Neural crest cell (in vitro differentiated cells): ENCODE measurements at places on chromosomes 5 and 9.

GRCh38 chr9:100170556-100170955, 71.5 kb downstream of the INVS start:
- no peak for DNase-seq

DNA sequence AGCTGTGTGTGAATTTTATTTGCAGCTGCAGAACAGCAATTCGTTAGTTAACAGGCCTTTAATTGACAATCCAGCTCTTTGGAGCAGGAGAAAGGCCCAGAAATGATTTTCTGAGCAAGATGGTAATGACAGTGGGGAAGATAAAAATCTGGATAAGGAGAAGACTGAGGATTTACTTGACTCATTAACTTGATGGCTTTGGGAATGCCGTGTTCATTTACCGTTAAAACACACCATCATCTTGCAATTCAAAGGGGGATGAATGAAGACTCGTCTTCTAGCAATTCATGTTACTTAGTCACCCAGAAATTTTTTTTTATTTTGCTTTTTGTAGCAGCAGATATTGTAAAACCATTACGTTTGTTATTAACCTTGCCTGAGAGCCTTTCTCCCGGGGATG, 52.0 kb downstream of the PTTG1 start:
- no peak for DNase-seq

GRCh38 chr5:149765932-149766331, 35.8 kb downstream of the PPARGC1B start:
- DNase-seq: no peak

GRCh38 chr5:174731214-174732035, 7.0 kb downstream of the MSX2 start:
- no peak for DNase-seq

DNA sequence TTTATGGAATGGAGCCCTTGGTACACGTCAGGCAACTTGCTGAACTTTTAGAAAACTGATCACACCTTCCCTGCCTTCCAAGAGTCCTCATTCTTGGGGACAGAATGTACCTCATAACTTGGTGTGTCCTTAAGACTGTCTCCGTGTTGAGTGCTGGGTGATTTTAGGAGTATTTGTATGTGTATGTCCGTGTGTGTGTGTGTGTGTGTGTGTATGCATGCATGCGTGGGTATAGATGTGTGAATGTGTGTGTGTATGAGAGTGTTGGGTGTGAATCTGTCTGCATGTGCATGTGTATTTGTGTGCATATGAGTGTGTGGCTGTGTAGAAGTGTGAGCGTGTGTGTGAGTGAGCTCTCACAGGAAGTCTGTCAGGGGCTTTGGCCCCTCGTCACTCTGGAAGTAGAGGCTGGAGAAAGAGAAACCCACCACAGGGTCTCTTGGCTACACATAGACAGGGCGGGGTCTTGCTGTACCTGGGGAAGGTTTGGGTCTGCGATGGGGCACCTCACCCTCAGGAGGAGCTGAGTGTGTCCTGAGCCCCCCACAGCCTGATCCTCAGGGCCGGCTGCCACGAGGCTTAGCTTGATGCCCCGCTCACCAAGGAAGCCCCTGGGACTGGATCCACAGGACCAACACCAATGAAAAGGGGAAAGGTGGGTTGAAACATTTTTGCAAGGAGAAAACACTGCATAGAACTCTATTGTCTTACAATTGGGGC, 33.1 kb upstream of the ANKRD33B start:
- no peak for DNase-seq

DNA sequence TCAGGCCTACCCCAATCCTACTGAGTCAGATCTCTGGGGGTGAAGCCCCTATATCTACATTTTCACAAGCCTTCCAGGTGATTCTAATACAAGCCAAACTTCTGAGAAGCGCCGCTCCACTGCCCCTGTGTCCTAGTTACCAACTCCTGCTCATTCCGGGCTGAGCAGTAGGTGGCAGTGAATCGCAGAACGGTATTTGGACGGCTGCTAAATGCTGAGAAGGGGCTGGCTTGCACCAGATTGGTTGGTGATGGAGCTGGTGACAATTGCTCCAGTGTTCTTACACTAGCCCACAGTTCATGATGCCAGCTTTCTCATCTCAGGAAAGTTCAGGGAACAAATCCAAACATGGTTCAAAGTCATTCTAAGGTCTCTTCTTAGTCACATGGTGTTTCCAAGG, 31.1 kb upstream of the FGF1 start:
- peak; percentile 56 for DNase-seq

- DNase-seq: peak; percentile 39
Measured at GRCh38 chr5:16616536-16617273, at the start of gene RETREG1. RETREG1 (minus strand) TSS chr5:16616997; CDS start chr5:16616971, 26 bp downstream.

GRCh38 chr9:123599781-123600180, 243.8 kb downstream of the CRB2 start:
- DNase-seq: no peak

GRCh38 chr9:112884101-112884500, 6.6 kb downstream of the SLC46A2 start:
- DNase-seq: no peak

GRCh38 chr5:53045263-53045662, 56.1 kb downstream of the ITGA2 start:
- DNase-seq: no peak

GRCh38 chr9:4665357-4665756, 923 bp downstream of the SPATA6L start:
- DNase-seq: no peak

DNA sequence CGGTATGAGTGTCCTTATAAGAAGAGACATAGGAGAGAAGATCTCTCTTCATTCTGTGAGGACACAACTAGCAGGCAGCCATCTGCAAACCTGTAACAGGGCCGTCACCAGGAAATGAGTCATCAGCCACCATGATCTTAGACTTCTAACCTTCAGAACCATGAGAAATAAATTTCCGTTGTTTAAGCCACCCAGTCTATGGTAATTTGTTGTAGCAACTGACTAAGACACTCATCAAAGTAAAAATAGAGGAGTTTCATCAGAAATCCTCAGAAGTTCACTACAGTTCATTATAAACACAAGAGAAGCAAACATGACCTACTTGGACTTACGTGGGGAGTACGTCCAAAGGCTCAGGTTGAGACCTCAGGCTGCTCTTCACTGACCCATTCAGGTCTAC, 357.7 kb downstream of the SEMA5A start:
- no peak for DNase-seq

DNA sequence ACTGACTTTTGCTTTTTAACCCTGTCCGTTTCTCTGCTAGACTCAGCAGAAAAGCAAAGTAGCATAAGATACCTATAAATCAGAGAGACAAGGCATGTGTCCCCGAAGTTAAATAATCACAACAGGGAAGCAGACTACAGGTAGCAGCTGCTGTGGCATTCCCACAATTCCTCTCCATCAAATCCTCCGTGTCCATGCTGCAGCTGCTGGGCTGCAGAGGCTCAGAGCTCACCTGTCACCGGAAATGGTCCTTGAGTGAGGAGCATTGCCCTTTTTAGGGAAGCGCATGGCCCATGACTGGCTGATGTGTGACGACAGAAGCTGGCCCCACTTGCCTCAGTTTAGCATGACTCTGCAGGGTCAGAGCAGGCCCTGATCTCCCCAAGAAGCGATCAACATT, 125.0 kb downstream of the MSX2 start:
- no peak for DNase-seq

DNA sequence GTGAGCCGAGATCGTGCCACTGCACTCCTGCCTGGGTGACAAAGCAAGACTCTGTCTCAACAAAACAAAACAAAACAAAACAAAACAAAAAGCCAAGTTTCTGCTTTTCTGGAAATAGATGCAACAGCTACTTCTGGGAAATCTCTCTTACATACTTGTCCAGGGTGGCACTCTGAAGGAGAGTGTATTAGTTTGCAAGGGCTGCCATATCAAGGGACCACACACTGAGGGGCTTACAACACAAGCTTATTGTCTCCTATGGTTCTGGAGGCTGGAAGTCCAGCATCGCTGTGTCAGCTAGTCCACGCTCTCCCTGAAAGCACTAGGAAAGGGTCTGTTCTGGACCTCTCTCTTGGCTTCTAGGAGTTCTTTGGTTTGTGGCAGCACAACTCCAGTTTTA, 277.9 kb upstream of the WWC1 start:
- DNase-seq: no peak

- no peak for DNase-seq
Measured at GRCh38 chr5:177232761-177233160, 70.8 kb downstream of the RAB24 start.

- no peak for DNase-seq
Measured at GRCh38 chr5:132202711-132203463, 24.8 kb downstream of the P4HA2 start.

DNA sequence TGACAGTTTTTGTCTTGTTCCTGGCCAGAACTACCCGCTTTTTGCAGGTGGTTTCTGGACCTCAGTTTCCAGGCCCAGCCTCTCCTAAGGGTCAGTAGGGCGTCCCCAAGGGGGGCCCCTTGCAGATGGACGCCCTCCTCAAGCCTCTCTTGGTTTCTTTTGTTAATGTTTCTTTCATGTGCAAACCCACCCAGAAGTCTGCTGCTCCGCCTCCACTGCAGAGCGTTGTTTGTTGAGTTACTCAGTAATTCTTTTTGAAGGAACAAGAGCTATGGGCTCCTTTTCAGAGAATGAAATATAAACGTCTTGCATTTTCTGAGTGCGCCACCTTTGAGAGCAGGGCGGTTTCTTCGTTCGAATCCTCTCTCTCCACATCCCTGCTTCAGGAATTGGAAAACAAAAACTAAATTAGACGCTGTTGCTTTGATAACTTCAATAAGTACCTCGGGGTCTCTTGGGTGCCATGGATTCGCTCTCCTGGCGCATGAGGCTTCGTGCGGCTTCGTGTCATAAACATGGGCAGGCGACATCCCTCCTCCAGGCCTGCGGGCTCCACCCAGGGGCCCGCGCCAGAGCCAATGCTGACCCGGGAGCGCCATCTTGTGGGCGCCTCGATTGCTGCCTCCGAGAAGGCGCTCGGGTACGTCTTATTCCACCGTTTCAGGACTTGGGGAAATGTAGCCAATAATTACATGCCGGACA, 38.3 kb upstream of the CKMT2 start:
- peak; percentile 90 for DNase-seq

DNA sequence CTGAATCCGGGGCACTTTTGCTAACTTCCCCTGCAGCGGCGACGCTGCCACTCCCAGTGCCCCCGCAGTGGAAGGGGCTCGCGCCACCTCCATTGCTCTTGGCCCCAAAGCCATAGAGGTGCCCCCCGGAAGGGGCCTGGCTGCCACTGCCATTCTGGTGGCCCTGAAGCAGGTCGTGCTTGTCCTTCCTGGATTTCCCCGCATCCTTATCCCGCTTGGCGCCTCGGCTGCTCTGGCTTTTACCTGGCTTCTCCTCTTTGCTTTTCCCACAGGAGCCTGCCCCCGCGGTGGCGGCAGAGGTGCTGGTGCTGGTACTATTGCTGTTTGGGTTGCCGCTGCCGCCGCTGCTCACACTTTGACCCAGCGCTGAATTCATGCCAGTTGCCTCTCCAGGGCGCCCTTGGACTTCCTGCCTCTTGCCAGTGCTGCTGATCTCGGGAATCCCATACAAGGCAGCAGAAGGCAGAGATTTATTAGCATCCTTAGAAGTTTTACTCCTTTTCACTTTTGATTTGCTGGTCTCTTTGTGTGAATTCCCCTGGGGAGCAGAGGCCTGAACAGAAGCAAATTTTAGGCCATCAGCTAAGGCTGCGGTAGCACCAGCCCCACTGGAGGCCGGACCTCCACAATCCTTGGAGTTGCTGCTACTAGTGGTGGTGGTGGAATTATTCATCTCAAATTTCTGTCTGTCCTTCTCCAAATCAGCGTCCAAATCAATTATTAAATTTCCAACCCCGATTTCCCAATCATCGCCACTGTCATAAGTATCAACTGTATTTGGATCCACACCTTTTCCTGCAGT, 2.1 kb downstream of the ZNF608 start:
- no peak for DNase-seq

- no peak for DNase-seq
Measured at GRCh38 chr9:98117984-98118639, 910 bp downstream of the TRIM14 start.

GRCh38 chr9:129283291-129283691, 105.2 kb upstream of the IER5L start:
- no peak for DNase-seq

GRCh38 chr5:107770051-107770450, 99.3 kb upstream of the EFNA5 start:
- no peak for DNase-seq

DNA sequence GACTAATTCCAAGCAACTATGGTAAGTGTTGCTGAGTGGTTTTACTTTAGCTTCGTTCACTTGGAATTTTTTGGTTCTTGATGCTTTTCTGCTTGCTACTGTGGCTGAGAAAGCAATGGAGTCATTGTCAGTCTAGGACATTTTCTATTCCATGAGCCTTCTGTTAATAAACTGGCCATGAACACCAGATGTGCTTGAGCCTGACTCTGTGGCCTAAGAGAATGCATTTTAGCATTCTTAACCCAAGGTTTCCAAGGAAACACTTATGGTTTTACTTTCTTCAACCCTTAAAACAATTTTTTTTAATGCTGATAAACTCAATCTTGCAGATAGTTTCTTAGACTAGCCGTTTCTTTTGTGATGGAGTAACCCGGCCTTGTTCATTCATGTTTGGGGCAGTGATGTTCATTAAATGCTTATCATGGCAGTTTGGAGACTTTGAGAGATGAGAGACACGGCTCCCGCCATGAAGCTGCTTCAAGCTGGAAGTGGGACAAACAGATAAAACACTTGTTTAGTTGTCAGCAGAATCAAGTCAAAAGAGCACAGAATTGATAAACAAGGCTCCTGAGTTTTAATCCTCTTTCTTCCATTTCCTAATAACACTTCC, 42.4 kb downstream of the OSTF1 start:
- no peak for DNase-seq

DNA sequence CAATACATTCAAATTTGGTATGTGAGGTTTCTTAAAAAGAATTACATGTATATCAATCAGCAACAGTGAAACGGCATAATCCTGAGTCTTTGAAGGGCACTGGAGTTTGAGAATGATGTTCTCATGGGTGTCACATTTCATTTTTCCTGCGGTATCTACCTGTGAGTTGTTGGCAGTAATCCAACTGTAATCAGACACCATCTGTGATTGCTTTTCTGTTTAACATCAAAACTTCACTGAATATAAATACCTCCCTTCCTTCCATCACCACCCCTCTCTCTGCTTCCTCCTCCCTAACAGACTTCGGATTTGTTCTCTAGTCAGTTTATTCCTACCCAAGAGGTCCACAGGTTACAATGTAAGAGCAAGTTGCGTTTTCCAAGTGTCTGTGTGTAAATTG, 275.2 kb upstream of the PCSK5 start:
- DNase-seq: no peak

- no peak for DNase-seq
Measured at GRCh38 chr5:74373076-74373475, 267.5 kb downstream of the ENC1 start.

- peak; percentile 49 for DNase-seq
Measured at GRCh38 chr9:131402738-131403492, 9.0 kb downstream of the PRRC2B start.

- no peak for DNase-seq
Measured at GRCh38 chr9:12464400-12464799, 228.8 kb upstream of the TYRP1 start.

GRCh38 chr9:18255747-18256146, 218.2 kb upstream of the ADAMTSL1 start:
- DNase-seq: no peak

GRCh38 chr9:79127661-79128060, 444.1 kb upstream of the TLE4 start:
- DNase-seq: no peak

GRCh38 chr5:135231289-135231688, 167.7 kb downstream of the MACROH2A1 start:
- DNase-seq: no peak

- DNase-seq: no peak
Measured at GRCh38 chr5:148708854-148709253, 54.5 kb upstream of the HTR4 start.

GRCh38 chr5:156361436-156362109, 34.6 kb downstream of the SGCD start:
- no peak for DNase-seq

GRCh38 chr9:77872863-77873262, 158.7 kb downstream of the GNAQ start:
- DNase-seq: no peak
